Occipital lobe (tissue), 3 donors: ENCODE measurements at places on chromosomes 16 and 17.

DNA sequence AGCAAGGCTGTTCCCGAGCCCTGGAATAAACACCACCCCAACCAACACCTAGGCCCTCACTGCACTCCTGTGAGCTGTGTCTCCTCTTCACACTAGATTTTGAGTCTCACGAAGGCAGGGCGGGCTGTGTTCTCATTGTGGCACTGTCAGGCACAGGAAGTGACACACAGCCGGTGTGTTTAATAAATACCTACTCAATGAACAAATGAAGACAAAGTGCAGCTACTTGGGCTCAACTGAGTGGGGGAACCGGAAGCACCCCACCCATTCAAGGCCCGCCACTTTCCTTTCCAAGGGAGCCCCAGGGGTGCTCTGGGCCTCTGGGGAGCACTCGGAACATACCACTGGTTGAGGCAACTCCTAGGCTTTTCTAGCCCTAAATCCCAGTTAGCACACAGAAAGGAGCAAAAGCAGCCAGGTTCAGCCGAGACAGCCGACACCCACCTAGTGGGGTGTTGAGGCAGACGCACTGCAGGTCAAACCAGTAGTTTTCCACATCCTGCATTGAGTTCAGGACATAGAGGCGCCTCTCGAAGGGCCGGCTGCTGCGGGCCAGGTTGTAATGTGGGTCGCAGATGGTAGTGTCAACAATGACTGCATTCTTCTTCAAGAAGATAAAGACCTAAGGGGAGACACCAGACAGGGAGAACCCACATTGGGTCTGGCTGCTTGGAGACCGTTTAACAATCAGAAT is 57.7 kb downstream of the GTF3C1 start:
- no peak for DNase-seq

- DNase-seq, result no peak
These were observed 41.8 kb upstream of the CDH8 start for GRCh38 chr16:62077998-62078397.

- no peak for DNase-seq
These were observed at the start of gene SHISA6 for GRCh38 chr17:11240841-11241610. TSS of gene SHISA6 (plus strand) at chr17:11241213.

- no peak for DNase-seq
These were observed 69.4 kb downstream of the MRC2 start for GRCh38 chr17:62696726-62697490.

GRCh38 chr17:50117202-50118051 is 12.5 kb downstream of the SAMD14 start:
- no peak for DNase-seq

GRCh38 chr17:73589363-73589980 is 54.8 kb downstream of the SDK2 start:
- no peak for DNase-seq

- no peak for DNase-seq
These were observed 75.7 kb downstream of the CYTH1 start for GRCh38 chr17:78706271-78706915.

DNA sequence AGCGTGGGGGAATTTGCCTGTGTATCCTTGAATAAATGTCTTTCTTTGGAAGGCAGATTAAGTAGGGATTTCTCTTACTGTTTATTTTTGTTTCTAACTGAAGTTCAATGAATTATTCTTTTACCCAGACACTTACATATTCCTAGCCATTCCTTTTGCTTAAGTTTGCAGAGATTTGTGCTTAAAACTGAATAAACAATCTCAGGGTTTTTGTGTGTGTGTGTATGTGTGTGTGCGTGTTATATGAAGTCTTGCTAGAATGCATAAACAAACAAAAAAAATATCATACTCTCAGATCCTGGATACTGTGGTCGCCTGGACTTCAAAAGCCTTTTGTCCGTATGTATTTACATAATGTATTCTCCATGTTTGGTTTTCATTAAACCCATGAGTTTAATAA is 672.8 kb downstream of the MAF start:
- DNase-seq, result no peak

GRCh38 chr17:38898812-38899348 is 26.5 kb upstream of the LASP1NB start:
- DNase-seq, result no peak

DNA sequence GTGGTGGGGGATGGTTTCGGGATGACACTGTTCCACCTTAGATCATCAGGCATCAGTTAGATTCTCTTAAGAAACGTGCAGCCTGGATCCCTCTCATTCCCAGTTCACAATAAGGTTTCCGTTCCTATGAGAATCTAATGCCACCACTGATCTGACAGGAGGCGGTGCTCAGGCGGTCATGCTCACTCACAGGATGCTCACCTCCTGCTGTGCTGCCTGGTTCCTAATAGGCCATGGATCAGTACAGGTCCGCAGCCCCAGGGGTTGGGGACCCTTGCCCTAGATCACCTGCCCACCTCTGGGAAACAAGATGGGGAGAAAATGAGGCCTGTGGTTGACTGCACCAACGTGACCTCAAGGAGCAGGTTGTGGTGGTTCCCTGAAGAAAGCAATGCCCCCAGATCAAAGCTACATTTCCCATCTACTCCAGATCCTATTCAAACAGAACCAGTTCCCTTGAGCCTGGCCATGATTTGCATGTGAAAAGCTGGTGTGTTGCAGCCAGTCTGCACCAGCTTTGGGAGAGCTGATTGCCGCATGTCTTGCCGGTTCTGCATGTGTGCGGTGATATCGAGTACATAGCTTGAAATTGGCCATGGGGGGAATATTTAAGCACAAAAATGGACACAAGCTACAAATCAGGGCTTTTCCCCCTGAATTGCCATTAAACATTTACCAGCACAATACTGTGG is 183.2 kb upstream of the HSBP1 start:
- DNase-seq, result no peak

- DNase-seq, result no peak
These were observed 9.8 kb downstream of the NTHL1 start for GRCh38 chr16:2037647-2038381.

- DNase-seq, result no peak
These were observed 145.0 kb downstream of the CCDC182 start for GRCh38 chr17:57600074-57600473.

DNA sequence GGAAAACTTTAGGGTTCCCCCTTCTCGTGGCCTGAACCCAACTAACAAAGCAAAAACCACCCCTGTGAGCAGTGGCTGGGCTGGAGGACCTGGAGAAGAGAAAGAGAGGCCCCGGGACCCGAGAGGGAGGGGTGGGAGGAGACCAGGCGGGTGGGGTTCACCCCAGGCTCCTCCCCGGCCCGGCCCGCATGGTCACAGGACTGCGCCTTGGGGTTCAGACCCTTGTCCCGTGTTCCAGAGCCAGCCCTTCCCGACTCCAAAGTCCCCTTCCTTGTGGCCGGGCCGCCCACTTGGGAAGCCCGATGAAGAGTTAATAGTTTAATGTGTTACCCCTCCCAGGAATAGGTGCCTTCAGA is 852 bp downstream of the MARVELD3 start:
- no peak for DNase-seq

- no peak for DNase-seq
These were observed 328.3 kb downstream of the FOXL1 start for GRCh38 chr16:86906623-86907022.

DNA sequence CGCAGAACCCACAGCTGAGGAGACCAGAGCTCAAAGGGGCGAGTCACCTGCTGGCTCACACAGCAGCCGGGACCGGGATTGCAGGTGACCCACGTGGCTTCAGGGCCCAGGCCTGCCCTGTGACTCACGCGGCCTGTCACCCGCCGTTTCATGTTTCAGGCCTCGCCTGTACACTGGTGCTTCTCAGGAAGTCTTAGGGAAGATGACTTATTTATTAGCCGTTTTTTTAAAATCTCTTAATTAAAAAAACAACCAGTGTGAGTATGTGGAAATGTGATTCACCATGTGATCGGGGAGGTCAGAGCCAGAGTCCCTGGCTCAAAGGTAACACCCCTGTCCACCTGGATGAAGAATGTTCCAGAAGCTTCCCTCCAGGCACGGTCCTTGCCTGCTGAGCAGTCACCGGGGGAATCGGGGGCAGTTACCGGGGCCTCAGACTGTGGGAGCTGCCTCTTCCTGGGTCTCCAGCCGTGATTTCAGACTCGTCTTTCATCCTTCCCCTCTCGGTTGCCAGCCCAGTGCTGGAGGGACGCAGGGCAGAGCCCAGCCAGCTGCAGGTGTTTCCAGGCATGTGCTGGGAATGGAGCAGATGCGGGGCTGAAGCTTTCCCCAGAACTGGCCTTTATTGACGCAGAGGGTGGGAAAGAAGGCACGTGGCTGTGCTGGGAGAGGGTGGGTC is 49.3 kb downstream of the CMIP start:
- no peak for DNase-seq

DNA sequence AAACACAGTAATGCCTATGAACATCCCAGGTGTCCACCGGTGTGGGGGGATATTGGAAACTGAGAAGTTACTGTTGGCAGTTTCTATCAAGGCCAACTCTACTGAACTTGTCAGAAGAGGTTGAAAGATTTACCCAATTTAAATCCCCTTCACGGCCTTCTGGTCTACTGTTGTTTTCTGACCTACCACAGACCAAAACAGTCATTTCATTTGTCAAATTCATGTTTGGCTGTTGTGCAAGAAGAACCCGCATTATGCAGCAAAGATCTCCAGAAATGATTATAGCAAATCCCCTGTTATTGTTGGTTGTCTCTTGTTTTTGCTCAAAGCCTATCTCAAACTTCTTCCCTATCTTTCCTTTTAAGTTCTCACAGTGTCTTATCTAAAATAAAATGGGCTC is 73.1 kb upstream of the MAF start:
- no peak for DNase-seq

GRCh38 chr16:75052481-75053202 is 53.8 kb downstream of the ZNRF1 start:
- no peak for DNase-seq

DNA sequence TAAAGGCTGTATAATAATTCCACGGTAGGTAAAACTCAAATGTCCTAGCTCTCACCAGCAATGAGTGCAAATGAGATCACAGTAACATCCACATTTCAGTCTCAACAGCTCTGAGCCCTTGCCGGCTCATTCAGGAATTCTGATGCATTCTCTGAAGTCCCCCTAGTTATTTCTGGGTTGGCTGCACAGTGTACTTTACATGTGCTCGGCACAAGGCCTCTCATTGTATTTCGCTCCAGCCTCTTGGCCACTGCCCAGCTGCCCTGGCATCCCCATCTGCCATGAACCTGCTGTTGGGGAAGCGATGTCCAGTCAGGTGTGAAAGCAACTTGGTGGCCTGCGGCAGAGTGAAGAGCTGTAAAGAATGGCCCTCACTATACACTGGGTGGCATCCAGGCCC is 14.3 kb downstream of the PRCD start:
- DNase-seq, result no peak
